ENCODE measurements at places on chromosomes 2 and 18.

- DNase-seq, result no peak
These were observed 265.4 kb upstream of the UBE2E3 start for GRCh38 chr2:180715044-180715443.

- no peak for DNase-seq
These were observed 181.4 kb downstream of the DYM start for GRCh38 chr18:49279041-49279440.

- no peak for DNase-seq
These were observed 512.0 kb downstream of the CMPK2 start for GRCh38 chr2:6353669-6354068.

DNA sequence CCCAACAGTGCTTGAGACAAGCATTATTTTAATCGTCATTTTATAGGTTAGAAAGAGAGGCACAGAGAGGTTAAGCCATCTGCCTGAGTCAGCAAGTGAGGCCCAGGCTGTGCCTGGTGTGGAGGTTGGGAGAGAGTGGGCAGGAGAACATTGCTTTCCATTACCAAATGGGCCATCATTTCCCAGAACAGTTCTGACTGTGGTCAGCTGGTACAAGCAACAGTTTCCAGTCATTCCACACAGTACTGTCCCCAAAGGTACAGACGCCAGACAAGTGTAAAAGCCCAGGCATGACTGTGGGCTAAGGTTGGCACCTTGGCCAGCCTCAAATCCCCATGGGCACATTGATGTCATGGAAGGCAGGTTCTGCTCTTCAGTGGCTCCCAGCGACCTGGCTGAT, 98.2 kb upstream of the LCLAT1 start:
- DNase-seq, result no peak

DNA sequence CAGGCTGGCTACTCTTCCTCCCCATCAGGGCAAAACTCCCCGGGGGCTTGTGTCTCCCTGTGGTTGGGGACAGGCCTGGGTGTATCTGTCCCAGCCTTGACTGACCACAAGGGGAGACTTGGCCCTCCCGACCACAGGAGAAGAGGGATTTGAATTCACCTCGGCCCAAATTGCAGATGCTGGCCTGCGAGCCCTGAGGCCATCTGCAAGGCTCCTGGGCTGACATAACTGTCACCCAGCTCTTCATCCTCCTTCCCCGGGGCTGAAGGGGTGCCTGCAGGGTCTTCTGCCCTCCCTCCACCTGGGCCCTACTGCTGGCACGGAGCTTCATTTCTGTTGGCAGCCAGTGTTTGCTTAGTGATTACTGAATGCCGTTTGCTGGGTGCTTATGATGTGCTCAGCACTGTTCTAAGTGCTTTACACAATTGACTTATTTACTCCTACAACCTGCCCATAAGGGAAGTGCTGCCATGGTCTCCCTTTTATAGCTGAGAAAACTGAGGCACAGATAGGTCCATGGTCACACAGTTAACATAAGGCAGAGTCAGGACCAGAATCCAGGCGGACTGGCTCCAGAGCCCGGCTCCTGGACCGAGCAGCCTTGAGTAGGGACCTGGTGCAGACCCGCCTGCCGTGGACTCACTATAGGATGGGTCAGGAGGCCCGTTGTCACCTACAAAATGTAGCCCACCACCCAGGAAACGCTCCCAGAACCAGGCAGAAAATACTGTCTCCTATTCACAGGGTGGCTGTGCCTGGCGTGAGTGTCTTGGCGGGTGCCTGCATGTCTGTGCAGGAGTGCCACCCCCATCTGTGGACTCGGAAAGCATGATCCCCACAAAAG, 18.9 kb downstream of the STEAP3 start:
- no peak for DNase-seq

DNA sequence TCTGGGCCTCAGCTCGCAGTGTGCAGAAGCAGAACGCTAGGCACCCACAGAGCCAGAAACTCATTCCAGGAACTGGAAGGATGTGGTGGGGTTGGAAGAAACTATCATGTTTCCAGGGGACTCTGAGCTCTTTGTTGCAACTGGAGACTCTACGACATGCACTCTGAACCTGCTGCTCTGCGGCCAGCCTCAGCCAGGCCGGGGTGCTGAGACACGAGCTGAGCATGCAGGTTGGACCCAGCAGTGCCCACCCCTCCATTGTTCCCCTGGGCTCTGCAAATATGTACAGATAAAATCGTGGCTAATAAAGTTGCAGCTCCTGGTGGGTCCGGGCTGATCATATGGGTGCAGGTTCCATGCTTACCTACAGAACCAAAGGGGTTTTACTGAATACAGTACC, 37.6 kb upstream of the ARL4C start:
- DNase-seq, result no peak

DNA sequence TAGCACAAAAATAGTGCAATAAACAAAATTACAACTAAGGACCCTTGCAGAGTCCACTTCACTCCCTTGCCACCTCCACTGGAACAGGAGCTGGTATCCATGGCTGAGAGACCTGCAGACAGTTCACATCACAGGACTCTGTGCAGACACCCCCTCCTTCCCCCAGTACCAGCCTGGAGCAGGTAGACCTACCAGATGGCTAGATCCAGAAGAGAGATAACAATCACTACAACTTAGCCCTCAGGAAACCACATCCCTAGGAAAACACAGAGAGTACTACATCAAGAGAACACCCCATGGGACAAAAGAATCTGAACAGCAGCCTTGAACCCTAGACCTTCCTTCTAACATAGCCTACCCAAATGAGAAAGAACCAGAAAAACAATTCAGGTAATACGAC, 49.8 kb downstream of the FBXO15 start:
- no peak for DNase-seq

- no peak for DNase-seq
These were observed 804.5 kb upstream of the POU3F3 start for GRCh38 chr2:104049438-104049837.

DNA sequence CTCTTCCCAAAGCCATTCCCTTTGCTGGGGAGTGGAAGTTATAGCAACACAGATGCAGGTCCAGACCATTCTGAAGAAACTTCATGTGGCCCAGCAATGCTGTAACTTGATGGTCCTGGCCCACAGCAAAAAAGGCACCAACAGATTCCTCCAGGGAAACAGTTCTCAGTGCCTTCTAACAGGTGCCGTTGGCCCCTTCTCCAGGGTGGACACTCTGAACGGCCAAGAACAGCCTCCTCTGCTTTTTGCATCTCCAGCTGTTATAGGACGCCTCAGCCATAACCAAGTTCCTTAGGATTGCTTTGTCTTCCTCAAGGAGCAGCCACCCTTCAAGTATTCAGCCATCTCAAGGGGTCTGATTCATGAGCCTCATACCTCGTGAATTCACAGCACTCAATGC, 38.0 kb downstream of the MARCO start:
- DNase-seq, result no peak

- no peak for DNase-seq
These were observed 311.5 kb upstream of the SYT4 start for GRCh38 chr18:43588838-43589237.

GRCh38 chr2:237361194-237362004, 52.6 kb downstream of the COL6A3 start:
- DNase-seq, result no peak

DNA sequence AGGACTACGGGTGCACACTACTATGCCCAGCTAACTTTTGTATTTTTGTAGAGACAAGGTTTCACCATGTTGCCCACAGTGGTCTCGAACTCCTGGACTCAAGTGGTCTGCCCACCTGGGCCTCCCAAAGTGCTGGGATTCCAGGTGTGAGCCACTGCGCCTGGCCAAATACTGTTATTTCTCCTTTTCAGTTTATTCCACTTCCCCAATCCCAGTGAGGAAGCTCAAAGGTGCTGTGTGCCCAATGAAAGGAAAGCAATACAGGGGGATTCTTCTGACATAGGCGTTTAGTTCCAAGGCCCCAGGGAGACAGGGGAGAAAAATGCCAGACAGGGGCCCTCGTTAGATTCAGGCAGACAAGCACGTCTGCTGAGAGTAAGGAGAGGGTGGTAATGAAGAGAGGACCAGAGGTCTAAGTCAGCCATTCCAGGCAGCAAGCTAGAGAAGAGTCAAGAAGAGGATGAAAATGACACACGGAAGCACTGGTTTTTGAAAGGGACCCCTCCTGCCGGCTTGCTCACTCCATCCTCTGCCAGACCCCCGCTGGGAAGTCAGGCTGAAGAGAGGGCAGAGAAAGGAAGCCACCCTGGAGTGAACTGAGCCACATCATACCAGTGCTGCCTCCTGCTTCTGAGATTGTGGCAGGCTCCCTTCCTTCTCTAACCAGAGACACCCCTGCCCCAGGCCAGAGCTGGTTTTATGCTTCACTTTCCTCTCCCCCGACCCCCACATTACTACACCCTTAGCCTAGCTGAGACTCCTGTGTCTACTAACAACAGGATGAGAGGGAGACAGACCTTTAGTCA, 6.7 kb downstream of the INO80C start:
- DNase-seq, result no peak

DNA sequence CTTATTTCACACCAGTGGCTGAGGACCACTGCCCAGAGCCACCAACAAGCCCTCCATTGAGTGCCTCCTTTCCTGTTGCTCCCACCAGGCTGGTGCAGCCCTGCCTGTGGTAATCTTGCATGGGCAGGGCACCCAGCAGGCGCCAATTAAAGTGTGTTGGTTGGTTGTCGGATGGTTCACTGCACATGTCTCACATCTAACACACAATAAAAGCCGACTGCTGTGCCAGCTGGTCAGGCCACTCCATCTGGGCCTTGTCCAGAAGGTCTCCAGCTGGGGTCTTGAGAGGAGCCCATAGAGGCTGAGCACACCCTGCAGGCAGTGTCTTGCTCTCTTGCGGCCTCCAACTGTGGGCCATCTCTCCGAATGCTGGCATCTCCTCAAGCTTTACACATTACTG, 494.8 kb upstream of the KLHL29 start:
- no peak for DNase-seq

GRCh38 chr2:96085541-96086355, 30.6 kb downstream of the ADRA2B start:
- DNase-seq, result no peak

- DNase-seq, result no peak
These were observed 384.6 kb downstream of the STK39 start for GRCh38 chr2:167862782-167863181.

DNA sequence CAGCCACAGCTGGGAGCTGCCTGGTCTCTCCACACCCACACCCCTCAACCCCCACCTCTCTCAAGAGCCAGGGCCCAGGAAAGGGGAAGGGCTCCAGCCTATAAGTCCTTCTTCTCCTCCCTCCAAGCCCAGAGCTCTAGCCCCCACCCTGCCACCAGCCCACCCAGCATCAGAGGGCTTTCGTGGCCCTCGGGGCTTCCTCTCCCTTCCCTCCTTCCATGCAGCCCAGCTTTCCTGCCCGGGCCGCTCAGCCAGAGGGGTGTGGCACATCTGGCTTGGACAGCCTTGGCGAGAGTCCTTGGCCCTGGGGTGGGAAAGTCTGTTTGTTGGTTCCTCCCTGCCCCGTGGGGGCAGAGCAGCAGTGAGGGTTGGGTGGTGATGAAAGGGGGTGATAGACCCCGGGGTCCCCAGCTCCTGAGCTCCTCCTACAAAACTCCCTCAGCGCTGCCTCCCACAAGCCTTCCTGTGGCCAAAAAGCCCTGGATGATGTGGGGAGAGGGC, 7.0 kb downstream of the TNS1 start:
- DNase-seq, result no peak

DNA sequence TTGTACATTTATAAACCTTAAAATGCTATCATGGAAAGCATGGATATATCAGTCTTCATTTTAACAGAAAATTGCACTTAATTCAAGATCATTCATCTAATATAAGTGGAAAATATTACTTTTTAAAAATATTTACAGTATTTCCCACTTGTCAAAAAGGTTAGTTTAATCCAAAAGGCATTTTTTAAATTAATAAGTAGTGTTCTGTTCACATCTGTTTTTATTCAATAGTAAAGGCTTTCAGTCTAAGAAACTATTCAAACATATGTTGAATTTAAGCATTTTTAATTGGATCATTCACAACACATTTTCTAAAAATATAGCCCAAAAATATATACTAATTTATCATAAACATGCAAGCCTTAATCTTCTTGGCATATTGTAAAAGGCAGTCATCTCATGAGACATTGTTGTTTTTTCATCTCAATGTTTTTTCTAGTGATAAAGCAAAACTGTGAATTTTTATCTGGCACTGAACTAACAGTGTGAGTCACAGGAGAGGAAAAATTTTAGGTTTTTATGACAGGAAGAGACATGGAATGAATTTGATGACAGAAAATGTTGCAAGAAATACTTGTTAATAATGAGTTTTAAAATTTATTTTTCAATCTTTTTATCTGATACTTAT, 1642.5 kb upstream of the TMEFF2 start:
- no peak for DNase-seq

DNA sequence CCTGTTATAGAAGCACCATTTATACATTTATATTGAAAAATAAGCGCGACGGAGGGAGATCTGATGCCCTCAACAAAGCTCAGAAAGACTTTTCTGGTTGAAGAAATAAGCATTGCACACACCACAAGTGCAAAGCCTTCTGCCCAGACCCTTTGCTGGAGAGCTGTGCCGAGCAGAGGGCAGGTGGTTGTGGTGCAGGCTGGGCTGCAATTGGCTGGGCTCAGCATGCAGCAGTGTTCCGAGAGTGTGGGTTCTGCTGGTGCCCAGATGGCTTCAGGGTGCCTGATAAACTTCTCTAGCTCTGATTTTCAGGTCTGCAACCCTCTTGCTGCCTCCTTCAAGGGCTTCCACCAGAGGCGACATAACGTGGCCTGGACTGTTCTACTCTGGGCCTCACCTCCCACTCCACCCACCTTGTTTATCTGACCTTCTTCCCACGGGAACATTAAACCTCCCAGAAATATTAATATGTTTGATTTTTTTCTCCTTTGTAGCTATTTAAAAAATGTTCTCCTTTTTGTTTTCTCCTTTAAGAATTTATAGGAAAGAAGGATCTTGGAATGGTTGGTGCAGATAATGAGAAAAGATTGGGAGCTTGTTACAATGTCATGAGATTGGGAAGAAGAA, 113.6 kb upstream of the ITGA6 start:
- DNase-seq, result no peak

GRCh38 chr18:5122272-5122671, 74.8 kb downstream of the AKAIN1 start:
- DNase-seq, result no peak
